ENCODE measurements at places on chromosomes 1 and 21. TPM values are rescaled to one million over a fixed set of nuclear protein-coding genes. Genes with fewer than 3 reads are reported as not detected.
A peak's percentile ranks its signal among the peaks of the same experiment; 100 is the strongest.

Gene NIT1
- total RNA-seq: 28.3 TPM

Gene IL24
- not detected for total RNA-seq

Gene CD1B
- not detected for total RNA-seq

Gene AQP10
- total RNA-seq: 0.26 TPM

Gene PRAMEF6
- total RNA-seq: not detected

Gene GMEB1
- total RNA-seq: 16.4 TPM

Gene CRP
- total RNA-seq: 13.2 TPM

Gene LCE2B
- 756 TPM for total RNA-seq

Gene TMPRSS15
- not detected for total RNA-seq

Gene TCHHL1
- total RNA-seq: 4.4 TPM

DNA sequence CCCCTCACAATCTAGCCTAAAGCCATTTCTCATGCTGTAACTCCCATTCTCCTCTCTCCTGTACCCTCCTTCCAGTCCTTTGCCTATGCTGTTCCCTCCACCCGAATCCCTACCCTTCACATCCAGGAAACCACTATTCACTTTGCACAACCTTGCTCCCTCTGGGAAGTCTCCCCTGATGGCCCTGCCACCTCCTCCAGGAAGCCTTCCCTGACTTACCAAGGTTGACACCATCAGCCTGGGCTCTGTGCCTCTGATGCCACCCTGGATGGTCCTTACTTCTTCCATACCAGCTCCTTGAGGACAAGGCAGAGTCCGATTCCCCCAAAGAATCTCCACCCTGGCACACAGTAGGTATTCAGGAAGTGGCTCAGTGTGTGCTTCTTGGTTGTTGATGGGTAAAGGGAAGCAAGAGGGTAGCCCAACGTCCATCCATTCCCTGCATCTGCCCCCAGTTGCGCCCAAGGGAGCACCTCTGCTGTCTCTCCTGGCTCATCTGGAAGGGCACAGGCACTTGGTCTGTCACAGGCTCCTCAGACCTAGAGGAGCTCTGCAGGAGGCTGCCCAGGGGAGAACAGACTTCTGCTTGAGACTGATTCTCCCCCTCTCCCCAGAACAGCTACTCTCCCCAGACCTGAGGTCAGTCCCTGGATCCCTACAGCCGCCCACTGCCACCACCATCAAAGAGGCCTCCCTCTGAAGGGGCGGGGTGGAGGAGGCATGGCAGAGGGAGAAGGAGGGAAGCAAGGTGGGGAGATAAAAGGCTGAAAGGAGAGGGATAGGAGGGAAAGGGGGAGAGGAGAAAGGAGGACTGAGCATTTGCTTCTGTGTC, 36.1 kb upstream of the ZC3H12A start:
- no peak for DNase-seq

DNA sequence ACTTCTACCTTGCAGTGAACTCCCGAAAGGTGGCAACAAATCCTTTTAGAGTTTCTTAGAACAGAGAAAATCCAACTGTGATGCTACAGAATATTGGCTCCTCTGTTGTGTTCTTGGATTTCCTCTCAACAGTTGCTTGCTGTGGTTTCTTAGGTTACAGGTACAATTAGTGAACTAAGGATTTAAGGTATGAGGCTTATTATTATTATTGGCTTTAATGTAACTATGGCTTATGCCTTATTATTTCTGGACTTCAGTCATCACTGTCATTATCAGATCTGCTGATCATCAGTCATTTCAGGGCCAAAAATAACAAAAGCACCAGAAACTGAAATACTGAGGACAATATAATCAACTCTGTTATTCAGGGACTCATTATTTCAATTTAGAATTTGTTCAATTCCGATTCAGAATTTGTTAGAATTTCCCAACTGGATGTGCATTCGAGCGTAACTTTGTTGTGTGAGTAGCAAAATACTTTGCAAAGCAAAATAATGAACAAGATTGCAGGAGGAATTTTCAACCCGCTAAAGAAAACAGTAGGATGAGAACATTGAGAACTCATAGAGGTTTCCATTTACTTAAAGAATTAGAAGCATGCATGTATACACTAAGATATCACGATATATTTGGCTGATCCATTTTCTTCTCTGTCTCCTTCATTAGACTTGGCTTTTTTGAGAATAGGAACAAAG, 65.5 kb upstream of the AK4 start:
- no peak for DNase-seq

DNA sequence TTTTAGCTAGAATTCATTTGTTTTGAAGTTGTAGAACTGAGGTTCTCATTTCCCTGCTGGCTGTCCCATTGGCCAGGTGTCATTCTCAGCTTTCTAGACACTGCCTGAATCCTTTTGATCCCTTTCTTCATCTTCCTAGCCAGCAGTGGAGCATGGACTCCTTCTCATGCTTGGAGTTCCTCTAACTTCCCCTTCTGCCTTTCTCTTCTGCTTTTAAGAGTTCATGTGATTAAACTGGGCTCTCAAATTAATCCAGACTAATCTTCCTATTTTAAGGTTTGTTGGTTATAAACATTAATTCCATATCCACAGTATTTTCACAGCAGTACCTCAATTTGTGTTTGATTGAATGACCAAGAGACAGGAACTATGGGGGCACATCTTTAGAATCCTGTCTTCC, 52.3 kb downstream of the ADAMTS5 start:
- no peak for DNase-seq

- DNase-seq: no peak
Observed at GRCh38 chr1:204441558-204441957, 29.9 kb upstream of the PPP1R15B start.

GRCh38 chr1:243712941-243713340, 137.1 kb downstream of the AKT3 start:
- DNase-seq: no peak

GRCh38 chr1:39675220-39675619, 3.3 kb upstream of the NT5C1A start:
- DNase-seq: no peak

- no peak for DNase-seq
Observed at GRCh38 chr21:35336534-35336933, 287.4 kb upstream of the RUNX1 start.

GRCh38 chr1:17060306-17060749, 6.5 kb upstream of the SDHB start:
- no peak for DNase-seq

DNA sequence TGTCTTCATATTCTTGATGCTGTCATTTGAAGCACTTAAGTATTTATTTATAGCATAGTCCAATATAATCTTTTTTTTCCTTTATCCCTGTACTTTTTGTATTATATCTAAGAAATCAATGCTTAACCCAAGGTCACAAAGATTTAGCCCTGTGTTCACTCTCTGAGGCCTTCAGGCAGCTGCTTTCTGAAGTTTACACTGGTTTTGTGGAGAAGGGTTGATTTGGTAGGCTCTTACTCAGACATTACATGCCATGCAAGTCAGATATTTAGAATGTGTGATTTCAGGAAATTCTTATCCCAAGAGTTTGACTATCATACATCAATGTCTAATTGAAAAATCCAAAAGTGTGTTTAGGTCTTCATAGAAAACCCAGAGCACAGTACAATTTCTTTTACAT, 56.3 kb downstream of the PALMD start:
- DNase-seq: no peak

- no peak for DNase-seq
Observed at GRCh38 chr1:53315046-53315445, 12.8 kb downstream of the LRP8 start.

GRCh38 chr21:21463456-21463855, 465.2 kb downstream of the NCAM2 start:
- no peak for DNase-seq

- no peak for DNase-seq
Observed at GRCh38 chr1:215128504-215128903, 46.0 kb downstream of the KCNK2 start.

GRCh38 chr1:180928331-180929230, 15.9 kb downstream of the KIAA1614 start:
- DNase-seq: no peak

DNA sequence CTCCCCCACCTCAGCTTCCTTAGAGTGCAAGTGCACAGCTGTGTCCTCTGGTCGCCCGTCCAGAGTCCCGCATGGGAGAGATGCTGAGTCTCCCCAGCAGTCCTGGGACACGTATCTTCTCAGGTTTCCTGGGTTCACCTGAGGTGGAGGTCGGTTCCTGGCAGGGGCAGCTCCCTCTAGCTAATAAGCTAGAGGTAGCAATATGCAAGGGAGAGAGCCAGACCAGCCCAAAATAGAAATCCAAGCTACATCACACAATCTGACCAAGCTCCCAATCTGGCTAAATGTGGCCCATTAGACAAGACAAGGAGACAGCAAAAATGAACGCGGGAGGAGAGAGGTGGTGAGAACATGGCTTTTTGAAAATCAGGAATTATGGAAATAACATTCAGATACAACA, 30.9 kb upstream of the CADM3 start:
- no peak for DNase-seq

- DNase-seq: peak; percentile 93
Observed at GRCh38 chr1:204493145-204493983, 1.2 kb downstream of the PIK3C2B start.

DNA sequence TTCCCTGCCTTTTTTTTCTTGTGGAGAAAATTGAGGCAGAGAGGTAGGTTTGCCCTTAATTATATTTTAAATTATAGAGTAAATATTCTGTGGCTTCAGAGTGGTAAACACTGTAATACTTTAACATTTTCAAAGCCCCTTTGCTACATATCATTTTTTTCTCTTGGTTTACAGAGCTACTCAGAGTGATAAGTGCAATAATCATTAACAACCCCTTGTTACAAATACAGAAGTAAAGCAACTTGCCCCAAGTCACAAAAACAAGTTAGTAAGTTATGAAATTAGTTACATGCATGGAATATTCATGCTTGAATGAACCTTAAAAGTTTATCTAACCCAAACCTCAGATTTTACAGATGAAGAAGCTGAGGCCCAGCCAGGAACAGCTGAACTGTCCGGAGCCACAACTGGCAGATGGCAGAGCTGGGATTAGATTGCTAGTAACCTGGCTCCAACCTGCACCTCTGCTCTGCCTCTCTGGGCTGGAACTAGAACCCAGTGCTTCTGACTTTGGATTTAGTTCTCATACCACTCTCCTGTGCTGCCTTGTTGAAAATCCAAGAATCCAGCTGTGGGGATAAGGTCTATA, 48.7 kb downstream of the TNN start:
- DNase-seq: no peak

DNA sequence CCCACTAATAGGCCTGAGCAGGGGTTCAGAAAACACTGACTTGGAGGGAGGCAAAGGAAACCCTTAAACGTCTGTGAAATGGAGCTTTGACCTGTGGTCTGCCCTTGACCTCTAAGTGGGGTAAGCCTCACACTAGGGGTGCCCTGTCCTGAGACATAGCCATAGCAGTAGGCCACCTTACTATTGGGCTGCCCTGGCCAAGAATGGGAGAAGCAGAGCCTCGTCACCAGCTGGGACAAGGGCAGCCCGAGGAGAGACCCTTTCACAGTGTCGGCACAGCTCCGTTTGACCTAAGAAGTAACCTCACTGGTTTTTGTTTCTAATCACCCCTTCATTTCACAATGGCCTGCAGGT, 26.4 kb upstream of the IFNAR2 start:
- DNase-seq: no peak

DNA sequence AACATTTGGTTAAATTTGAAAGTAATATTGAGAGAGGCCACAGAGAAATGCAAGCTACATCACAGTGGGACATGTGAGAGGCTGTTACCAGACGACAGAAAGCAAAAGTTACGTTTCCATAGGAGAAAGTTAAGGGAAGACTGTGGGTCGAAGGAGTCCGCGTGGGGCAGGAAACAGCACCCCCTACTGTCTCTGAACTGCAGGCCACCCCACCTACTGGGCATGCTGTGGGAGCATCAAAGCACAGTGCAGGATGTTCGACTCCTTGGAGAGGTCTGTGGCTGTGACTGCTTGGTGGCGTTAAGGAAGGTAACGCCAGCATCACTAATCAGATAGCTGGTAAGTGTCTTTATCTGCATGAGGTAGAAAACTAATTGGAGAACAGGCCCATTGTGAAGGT, 123.9 kb downstream of the PTBP2 start:
- DNase-seq: no peak

GRCh38 chr1:117112047-117112717, 9.4 kb downstream of the TRIM45 start:
- DNase-seq: no peak

GRCh38 chr1:153655333-153655732, 3.2 kb upstream of the SNAPIN start:
- DNase-seq: peak; percentile 14
